ENCODE measurements at places on chromosomes 6 and 20.

DNA sequence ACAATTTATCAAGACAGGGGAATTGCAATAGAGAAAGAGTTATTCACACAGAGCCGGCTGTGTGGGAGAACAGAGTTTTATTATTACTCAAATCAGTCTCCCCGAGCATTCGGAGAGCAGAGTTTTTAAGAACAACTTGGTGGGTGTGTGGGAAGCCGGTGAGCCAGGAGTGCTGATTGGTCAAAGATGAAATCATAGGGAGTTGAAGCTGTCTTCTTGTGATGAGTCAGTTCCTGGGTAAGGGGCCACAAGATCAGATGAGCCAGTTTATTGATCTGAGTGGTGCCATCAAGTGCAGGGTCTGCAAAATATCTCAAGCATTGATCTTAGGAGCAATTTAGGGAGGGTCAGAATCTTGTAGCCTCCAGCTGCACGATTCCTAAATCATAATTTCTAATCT lies 50.0 kb upstream of the ECI2 start:
- DNase-seq = no peak

- no peak for DNase-seq
Observed at GRCh38 chr6:32167154-32167760, 2.9 kb downstream of the EGFL8 start.

DNA sequence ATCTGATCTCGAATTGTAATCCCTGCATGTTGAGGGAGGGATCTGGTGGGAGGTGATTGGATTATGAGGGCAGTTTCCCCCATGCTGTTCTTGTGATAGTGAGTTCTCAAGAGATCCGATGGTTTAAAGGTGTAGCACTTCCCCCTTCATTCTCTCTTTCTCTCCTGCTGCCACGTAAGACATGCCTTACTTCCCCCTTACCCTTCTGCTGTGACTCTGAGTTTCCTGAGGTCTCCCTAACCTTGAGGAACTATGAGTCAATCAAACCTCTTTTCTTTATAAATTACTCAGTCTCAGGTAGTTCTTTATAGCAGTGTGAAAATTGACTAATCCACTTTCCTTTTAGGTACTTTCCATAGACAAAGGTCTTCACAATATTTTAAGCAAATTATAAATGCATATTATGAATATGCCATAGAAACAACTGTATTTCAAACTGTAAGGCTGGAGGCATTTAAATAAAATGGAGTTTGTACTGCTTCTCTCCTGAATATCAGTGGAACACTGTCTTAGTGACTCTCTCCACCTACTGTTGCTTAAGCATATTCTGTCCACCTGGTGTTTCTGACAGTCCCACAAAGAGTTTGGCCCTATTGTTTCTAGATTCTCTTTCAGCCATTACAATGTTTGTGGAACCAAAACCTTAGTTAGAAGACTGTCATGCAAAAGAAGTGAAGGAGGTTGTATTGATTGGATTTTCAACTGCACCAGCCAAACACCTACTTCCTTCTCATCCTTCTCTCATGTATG lies 24.3 kb upstream of the IL17A start:
- no peak for DNase-seq

- no peak for DNase-seq
Observed at GRCh38 chr6:69096681-69097080, 461.6 kb downstream of the ADGRB3 start.

- no peak for DNase-seq
Observed at GRCh38 chr6:100261486-100261885, 203.2 kb downstream of the SIM1 start.

DNA sequence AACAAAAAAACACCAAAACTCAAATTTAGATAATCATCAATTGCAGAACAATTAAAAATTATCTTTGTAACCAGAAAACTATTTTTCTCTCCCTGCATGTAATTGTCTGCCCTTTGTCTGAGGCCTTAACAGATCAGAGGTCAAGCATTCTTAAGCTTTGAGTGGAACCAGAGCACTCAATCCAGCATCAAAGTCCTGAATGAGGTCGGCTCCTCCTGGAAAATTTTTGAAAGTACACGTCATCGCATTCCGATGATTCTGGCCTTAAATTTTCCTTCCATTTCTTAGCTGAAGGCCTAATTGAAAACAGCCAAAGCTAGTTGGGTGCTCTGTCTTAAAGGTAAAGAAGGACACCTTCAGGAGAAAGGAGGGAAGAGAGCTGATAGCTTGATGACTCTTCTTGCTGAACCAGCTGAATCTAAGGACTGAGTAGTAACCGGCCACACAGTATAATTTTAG lies 510.2 kb upstream of the SULF2 start:
- DNase-seq = peak; percentile 55
